Upper lobe of left lung (tissue), 6 donors: ENCODE measurements at places on chromosomes 2 and 18. TPM values are rescaled to one million over a fixed set of nuclear protein-coding genes. Genes with fewer than 3 reads are reported as not detected.

The CD8B gene
- 2.7 TPM for total RNA-seq

The FAM161A gene
- 2.1 TPM for total RNA-seq

The ABCG5 gene
- not detected for total RNA-seq

The SERPINB11 gene
- total RNA-seq = 12.8 TPM

The WIPF1 gene
- 49.2 TPM for total RNA-seq

The SERPINB5 gene
- total RNA-seq = 0.98 TPM

The MC5R gene
- not detected for total RNA-seq

The RALB gene
- 85.8 TPM for total RNA-seq

The TUBA3E gene
- total RNA-seq = not detected

The SLC9A4 gene
- not detected for total RNA-seq

The EFEMP1 gene
- total RNA-seq = 229 TPM

The ATP8B1 gene
- 29.3 TPM for total RNA-seq

The GAREM2 gene
- total RNA-seq = 0.22 TPM

The AP1S3 gene
- 23.2 TPM for total RNA-seq

The LYPD6 gene
- total RNA-seq = 0.15 TPM

The IL1RN gene
- total RNA-seq = 11.9 TPM

The RGPD4 gene
- total RNA-seq = 0.17 TPM

The TMEM247 gene
- total RNA-seq = not detected

The INHA gene
- total RNA-seq = 0.24 TPM

The MBD1 gene
- total RNA-seq = 68.3 TPM

The VWC2L gene
- total RNA-seq = not detected

The SCN3A gene
- 1.0 TPM for total RNA-seq

The PID1 gene
- total RNA-seq = 37.6 TPM
